ENCODE measurements at places on chromosomes 3 and 15.

DNA sequence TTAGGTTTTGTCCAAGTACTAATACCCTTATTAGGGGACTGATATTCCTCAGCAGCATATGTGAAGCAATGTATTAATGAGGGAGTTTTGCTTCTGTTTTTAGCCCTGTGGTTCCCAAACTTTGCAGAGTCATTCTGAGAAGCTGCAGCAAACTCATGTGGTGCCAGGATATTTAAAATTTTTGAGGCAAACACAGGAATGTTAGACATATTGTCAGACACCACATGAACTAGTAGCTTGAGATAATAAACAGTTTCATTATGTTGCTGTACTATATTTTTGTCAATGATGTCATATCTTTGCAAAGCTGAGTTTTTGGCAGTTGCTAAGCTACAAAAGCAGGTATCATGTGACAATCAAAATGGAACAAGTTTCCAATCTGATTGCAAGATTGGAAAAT, 36.6 kb downstream of the ATP6V1A start:
- DNase-seq, result peak; percentile 85

- DNase-seq, result peak; percentile 37
Measured at GRCh38 chr3:101828691-101829436, 20.4 kb upstream of the NFKBIZ start.

DNA sequence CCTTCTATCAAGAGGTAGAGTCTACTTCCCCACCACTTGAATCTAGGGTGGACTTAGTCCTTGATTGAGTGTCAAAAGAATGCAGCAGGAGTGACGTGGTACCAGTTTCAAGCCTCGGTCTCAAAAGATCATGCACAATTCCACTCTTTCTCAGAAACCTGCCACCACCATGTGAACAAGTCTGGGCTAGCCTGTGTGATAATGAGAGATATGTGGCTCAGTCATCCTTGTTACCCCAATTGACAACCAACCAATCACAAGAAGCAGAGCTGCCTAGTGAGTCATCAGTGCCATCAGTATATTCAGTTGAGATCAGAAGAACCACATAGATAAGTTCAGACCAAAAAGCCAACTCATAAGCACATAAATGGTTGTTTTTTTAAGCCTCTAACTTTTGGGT, 374.5 kb downstream of the IL20RB start:
- DNase-seq, result no peak

- DNase-seq, result peak; percentile 76
Measured at GRCh38 chr15:48671103-48672022, 25.9 kb upstream of the FBN1 start.

DNA sequence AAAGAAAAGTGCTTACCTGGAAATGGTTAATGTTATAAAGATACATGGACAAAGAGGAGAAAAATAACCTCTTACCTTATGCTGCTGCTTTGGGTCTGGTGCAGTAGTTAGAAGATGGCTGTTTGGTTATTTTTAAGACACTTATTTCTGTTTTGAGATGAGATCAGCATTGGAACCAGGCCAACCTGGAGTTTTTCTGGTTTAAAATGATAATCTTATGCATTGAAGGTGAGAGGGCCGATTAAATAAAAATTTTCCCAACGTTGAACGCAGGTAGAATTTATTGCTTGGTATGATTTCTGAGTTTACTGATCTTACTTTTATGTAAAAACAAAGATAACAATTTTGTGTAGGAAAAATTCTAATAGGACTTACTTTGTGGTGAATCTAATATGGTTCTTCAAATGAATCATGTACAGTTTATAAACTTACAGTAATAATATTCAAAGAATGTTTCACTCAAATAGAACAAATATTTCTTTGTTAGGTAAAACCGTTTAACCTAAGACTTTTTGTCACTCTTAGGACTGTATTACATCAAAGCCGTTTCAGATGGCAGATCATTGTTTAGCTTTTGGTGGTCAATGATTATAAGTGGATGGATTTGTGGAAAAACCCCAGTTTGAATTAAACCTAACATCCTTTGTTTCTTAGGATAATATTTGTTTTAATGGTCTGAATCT, 14.9 kb downstream of the UBE2E2 start:
- no peak for DNase-seq

- DNase-seq, result no peak
Measured at GRCh38 chr3:28502397-28502937, 153.8 kb upstream of the AZI2 start.

DNA sequence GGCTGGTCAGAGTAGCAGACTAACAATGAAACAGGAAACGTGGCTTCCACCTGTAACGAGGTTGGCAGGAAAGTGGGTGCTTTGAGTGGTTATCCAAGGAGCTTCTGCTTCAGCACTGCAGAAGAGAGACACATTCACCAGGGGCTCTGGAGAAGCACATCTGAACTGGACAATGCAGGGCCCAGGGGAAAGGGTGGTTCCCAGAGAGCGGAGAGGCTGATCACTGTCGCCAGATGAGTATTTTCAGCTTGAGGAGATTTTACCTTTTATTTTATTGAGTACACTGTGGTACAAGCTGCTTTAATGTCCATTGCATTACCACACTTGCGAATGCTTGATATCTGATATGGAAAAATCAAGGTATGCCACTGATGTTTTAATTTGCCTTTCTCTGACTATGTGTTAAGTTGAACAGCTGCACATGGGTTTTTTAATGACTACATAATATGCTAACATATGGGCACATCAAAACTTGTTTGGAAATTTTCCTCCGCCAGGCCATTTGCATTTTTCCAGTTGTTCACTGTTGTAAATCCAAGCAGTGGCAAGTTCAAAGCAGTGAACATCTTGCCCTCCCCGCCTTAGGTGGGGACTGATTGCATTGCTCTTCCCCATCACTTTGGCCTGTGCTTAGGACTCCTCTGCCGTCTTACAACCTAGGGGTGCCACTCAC, 52.1 kb downstream of the LRTM1 start:
- DNase-seq, result no peak

- DNase-seq, result no peak
Measured at GRCh38 chr3:157914882-157915281, 191.3 kb downstream of the SHOX2 start.

GRCh38 chr3:72011485-72011884, 226.5 kb upstream of the PROK2 start:
- DNase-seq, result peak; percentile 84

DNA sequence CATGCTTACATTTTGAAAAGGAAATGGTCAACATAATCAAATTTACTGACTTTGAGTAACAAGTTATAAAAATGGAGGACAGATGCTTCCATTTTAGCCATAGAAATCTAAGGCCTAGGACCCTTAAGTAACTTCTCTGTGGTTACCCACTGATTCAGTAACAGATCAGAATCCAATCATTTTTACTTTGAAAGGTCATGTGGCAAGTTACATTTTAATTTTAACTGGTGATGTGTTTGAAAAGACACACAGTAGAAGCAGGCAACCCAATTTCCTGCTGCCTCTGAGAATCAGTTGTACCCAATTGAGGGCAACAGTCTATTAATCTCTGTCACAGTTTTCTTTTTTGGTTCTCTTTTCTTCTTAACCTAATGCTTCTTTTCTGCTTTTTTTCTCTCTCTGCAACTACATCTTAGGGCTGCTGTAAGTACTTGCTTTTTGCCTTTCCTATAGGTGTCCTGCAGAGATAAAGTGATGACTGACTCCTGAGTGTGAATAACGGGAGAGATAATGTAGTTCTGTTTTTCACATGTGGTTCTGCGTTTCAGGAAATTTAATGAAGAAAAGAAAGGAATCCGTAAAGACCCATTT, 3.3 kb downstream of the ZWILCH start:
- DNase-seq, result no peak

DNA sequence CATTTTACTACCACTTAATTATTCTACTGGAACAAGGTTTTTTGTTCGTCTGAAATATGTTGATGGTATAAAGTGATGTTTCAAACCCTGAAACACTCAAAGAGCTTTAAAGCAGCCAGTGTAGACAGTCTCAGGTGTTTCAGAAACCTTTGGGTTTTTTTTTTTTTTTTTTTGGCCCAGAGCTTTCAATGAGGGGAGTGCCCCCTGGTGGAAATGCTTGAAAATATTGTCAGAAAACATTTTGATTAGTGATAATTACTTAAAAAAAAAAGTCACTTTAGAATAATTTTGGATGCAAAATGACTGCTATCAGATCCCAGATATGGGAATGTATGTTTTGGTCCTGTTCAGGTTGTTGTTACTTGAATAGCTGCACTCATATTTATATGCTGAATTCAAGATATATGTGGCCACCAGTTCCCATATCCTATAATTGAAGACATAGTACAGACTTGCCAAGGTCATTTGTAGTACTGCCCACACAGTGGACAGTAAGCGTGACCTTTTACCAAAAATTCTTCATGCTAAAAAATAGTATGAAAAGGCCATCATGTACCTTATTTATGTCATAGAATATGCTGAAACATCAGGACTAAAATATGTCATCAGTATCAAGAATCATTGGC, 35.9 kb downstream of the SATB1 start:
- DNase-seq, result peak; percentile 19

DNA sequence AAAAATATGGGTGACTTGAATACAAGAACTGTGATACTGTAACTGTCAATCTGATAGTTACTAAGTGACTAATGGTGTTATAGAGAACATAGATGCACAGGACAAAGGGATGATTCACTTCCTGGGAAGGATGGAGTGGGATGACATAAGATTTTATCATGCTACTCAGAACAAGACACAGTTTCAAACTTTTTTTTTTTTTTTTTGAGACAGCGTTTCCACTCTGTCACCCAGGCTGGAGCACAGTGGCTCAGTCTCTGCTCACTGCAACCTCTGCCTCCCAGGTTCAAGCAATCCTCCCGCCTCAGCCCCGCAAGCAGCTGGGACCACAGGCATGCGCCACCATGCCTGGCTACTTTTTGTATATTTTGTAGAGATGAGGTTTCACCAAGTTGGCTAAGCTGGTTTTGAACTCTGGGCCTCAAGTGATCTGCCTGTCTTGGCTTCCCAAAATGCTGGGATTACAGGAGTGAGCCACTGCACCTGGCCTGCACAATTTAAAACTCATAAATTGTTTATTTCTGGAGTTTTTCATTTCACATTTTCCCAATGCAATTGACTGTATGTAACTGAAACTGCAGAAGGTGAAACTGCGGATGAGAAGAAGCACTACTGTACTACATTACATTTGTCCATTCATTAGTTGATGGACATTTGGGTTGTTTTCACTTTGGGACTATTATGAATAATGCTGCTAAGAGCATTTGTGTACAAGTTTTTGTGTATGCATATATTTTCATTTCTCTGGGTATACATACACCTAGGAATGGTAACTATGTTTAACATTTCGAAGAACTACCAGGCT, 40.6 kb downstream of the ADIPOQ start:
- peak; percentile 64 for DNase-seq

DNA sequence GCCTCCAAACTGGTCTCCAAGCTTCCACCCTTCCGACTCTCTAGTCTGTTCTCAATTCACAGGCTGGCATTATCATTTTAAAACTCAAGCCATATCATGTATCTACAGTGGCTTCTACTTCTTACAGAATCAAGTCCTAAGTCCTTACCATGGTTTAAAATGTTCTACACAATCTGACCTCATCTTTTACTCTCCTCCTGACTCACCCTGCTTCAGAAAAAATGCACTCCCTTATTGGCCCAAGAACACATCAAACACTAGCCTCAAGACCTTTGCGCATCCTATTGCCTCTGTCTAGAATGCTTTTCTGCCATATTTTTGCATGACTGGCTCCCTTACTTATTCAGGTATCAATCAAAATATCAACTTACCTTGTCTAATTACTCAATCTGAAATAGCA, 11.0 kb downstream of the MRPL3 start:
- no peak for DNase-seq

GRCh38 chr3:117016378-117016777, 306.8 kb downstream of the TUSC7 start:
- DNase-seq, result no peak

DNA sequence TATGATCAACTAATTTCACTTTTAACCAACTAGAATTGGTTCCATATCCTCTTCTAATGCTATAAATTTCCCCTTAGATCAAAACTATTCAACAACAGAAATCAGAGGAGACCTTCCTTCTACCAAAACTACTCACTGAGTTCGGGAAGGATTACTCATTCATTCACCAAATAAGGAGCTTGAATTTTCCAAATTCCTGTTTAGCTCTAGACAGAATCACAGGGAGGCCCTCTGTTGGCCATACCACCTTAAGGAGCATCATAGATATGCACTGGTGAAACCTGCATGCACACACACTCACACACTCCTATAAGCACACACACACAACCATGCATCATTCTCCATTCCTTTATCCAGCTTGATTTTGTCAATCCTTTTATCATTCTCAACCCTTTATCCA, 49.0 kb downstream of the SUCLG2 start:
- peak; percentile 72 for DNase-seq

DNA sequence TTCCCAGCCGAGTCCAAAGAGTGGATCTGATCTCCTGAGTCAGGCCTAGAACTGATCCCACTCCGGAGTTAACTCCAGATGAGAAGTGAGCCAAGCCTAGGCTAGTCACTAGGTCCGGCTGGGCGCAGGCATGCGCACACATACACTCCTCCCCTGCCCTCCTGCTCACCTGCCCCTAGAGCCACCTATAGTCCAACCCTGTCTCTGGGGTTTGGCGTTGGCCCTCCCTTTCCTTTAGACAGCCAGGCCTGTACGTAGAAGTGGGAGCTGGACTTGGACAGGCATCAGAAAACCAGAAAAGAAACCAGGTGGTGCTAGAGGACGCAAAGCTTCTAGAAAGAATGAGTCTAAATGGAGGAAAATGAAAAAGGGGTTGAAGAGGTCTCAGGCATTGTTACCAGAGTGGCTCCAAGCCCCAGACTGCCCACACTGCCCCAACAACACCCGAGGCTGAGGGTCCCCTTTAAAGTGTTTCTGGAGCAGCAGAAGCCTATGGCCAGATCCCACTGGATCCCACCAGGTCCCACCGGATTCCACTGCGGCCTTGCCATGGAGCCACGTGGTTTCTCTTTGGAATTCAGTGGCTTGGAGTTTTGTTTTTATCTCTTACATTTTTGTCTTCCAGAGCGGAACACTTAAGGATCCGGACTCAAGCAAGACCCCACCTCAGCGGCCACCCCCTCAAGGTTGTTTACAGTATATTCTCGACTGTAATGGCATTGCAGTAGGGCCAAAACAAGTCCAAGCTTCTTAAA, 24.2 kb upstream of the TIMP4 start:
- DNase-seq, result no peak
